ENCODE measurements at places on chromosomes 12 and 14. TPM values are rescaled to one million over a fixed set of nuclear protein-coding genes. Genes with fewer than 3 reads are reported as not detected.

DNA sequence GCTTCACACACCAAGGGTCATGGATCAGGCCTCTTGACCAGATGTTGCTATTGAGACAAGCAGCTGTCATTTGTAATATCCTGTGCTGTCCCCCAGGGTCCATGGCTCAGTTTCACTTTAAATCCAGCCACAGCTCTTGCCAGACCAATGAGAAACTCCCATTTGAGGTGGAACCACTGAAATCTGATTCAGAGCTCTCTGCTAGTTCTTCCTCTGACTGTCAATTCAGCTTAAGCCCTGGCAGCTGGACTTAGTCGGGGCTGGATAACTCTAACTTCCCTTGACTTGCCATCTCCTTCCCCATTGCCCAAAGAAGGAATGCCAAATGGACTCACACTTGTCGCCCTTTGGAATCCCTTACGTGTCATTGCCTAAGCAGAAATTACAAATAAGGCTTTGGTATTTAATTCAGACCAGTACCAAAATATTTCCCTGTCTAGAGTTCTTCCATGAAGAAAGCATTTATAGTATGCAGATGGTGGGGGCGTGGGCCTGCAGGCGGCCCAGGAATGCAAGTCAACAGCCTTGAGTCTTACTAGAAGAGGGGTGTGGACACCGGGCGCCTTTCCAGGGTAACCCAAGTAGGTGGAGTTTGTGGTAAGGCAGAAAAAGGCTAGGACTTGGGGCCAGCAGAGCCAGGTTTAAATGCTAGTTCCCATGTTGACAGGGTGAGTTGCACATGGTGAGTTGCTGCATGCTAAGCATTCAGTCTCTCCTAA lies 96.9 kb upstream of the TMPO start:
- peak; percentile 75 for DNase-seq

GRCh38 chr14:52049721-52050588 lies 18.9 kb downstream of the NID2 start:
- DNase-seq: peak; percentile 38

- peak; percentile 92 for DNase-seq
Measured at GRCh38 chr12:51814311-51815088, 34.0 kb downstream of the FIGNL2 start.

GRCh38 chr12:54891717-54892478 lies 37.6 kb downstream of the MUCL1 start:
- DNase-seq: peak; percentile 7

- no peak for DNase-seq
Measured at GRCh38 chr12:2378835-2379330, 326.1 kb downstream of the CACNA1C start.

The TSPAN8 gene
- 595 TPM for polyA plus RNA-seq

DNA sequence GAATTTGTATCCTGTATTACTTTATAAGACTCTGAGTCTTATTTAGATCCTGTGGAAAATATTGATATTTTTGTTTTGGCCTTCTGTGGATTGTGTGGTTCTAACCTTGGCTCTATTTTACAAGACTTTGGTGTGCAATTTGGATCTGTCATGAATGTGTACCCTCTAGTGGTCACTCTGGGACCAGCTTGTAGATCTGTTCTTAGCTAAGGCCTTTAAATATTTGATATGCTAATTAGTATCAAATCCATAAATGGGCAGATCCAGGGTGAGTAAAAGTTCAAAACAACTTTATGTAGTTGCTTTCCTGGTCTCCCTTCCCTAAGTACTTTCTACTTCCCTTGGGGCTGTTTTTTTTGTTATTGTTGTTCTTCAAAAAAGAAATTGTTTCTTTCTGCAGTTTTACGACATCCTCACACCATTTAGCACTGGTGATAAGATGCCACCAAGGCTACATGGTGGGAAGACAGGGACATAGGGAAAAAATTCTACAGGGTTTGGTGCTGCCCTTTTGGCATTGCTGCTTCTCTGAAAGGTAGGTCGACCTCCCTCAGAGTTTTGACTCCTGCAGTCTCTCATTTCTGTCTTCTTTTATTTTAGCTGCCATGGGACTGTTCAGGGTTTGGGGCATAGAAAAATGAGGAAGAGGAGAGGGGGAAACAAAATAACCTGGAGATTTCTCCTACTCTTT lies 238.5 kb downstream of the GPHN start:
- DNase-seq: peak; percentile 9

- no peak for DNase-seq
Measured at GRCh38 chr12:6313326-6313940, 3.0 kb downstream of the PLEKHG6 start.

- no peak for DNase-seq
Measured at GRCh38 chr12:39986674-39987073, 119.2 kb downstream of the SLC2A13 start.

The IFNG-AS1 gene
- 0.13 TPM for polyA plus RNA-seq

DNA sequence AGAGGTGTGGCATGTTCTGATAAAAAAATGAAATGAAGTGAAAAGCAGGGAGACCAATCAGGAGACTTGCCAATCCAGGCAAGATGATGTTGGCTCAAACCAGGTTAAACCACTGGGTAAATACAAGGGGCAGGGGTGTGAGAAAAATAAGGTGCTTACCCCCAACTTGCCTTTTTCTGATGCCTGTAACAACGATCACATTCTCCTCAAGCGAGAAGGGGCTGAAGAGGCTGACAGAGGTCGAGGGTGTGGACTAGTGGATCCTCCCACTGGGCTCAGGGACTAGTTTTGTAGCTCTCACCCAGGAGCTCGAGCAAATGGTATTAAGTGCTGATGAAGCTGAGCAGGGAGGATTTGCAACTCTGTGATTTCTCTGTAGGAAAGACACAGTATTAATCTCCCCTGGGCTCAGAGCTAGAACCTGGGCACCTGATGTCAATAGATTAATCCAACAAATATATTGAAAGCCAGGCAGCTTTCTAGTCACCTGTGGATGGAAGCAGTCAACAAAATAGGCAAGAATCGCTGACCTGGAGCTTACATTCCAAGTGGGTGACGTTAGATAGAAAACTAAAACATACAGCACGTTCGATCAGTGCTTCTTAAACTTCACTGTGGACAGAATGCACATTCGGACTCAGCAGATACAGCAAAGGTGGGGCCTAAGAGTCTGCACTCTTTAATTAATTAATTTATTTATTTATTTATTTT lies 15.2 kb upstream of the EAPP start:
- no peak for DNase-seq

- no peak for DNase-seq
Measured at GRCh38 chr14:94680862-94681288, 68.7 kb downstream of the SERPINA3 start.

DNA sequence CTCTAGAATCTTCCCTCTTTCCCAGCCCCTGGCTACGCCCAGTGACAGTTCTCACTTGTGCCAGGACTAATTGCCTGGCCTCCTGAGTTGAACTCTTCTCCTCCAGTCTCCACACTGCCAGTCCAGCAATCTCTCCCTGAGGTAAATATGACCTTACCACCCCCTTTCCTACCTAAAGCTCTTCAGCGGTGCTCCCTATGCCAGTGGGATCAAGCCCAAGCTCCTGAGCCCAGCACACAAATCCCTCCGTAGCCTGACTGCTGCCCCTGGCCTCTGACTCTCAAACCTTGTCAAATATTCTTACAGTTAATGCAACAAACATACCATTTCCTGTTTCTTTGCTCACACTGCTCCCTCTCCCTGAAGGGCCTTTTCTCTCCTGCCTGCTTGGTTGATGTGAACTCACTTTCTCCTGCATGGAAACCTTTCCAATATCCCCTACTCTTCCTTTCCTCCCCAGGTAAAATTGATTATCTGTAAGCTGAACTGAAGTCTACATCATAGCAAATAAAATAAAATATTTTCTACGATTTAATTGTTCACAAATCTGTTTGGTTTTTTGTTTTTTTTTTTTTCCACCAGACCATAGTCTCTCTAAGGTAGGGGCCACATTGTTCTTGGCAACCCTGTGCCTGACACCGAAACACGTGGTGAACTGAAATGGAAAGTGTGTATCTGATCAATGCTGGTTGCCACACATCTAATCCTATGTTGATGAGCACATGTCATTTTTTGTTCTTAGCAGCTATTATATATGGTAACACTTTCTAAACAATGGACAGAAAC lies 147.5 kb downstream of the SLC38A6 start:
- no peak for DNase-seq

DNA sequence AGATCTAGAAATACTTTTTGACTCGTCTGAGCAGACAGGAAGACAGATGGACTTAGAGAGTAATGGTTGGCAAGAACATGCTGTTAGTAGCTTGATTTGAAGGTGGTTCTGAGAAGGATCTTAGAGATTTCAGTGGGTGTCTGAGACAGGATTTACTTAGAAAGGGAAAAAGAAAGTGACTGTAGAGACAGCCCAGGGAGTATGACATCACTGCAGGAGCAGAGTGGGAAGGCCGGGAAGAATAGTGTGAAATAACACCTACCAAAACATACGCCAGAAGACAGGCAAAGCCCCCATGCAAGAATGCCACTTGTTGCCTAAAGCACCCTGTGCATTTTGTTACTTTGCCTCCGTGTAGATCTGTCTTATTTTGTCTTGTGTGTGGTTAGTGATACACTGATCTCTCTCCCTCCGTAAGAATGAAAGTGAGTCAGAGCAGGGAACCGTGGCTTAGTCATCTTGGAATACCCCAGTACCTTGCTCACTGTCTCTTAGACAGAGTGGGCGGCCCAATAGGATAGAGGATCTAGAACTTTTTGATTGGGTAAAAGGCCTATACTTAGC lies 161.3 kb upstream of the IFNG-AS1 start:
- DNase-seq: peak; percentile 80

The GLIPR1L2 gene
- 1.3 TPM for polyA plus RNA-seq

DNA sequence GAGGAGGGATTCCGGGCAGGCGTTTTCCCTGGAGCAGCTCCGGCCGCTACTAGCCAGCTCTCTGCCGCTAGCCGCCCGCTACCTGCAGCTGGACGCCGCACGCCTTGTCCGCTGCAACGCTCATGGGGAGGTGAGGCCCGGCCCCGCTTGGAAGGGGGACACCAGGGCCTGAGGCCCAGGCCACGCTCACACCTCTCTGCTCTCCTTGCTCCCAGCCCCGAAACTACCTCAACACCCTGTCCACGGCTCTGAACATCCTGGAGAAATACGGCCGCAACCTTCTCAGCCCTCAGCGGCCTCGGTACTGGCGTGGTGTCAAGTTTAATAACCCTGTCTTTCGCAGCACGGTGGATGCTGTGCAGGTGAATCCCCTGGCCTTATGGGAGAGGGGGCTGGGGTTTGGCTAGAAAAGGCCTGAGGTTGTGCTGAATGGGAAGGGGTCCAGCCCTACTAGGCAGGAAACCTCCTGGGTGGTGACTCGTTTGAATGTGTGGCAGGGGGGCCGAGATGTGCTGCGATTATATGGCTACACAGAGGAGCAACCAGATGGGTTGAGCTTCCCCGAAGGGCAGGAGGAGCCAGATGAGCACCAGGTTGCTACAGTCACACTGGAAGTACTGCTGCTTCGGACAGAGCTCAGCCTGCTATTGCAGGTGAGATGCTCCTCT lies 597 bp downstream of the RNF31 start:
- no peak for DNase-seq
